CD8-positive, alpha-beta memory T cell (primary cell): ENCODE measurements at places on chromosomes 16 and 17.

DNA sequence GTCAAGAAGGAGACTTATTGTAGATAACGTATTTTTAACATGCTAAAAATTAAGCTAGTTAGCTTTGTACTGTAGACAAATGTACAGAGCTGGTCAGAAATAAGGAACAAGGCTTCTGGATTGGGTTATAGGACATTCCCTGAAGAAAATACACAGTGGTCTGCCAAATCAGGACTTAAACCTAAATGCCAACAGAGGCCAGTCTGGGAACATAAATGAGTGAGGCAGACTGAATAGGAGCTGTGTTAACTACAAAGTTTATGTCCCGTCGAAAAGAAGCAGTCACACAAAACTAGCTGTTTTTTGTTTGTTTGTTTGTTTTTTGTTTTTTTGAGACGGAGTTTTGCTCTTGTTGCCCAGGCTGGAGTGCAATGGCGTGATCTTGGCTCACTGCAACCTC, 120.4 kb upstream of the C17orf78 start:
- DNase-seq: no peak

DNA sequence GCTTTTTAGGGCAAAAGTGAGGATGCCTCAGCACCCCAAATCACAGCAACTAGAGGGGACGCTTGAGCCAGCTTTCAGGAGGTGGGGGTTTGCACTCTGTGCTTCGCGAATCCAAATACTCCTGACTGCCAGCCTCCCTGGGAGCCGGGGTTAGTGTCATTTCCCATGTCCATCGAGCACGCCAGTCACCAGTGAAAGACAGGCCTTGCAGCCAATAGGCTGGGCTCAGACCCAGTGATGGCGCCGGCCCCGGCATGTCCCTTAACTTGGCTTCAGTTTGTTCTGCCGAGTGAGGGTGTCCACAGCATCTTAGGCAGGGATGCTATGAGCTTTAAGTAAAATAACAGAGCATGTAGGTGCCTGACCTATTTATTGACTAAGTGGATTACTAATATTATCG, 50.9 kb upstream of the CDC42EP4 start:
- no peak for DNase-seq

GRCh38 chr16:314795-315299, 31.9 kb downstream of the PDIA2 start:
- DNase-seq: no peak

- no peak for DNase-seq
Observed at GRCh38 chr17:48552466-48553189, 7.7 kb upstream of the HOXB2 start.

GRCh38 chr16:576823-577201, 7.0 kb downstream of the PIGQ start:
- DNase-seq: no peak

- DNase-seq: no peak
Observed at GRCh38 chr16:14629612-14629918, 495 bp downstream of the PARN start.

GRCh38 chr16:14140923-14141322, 69.8 kb downstream of the MRTFB start:
- DNase-seq: no peak

DNA sequence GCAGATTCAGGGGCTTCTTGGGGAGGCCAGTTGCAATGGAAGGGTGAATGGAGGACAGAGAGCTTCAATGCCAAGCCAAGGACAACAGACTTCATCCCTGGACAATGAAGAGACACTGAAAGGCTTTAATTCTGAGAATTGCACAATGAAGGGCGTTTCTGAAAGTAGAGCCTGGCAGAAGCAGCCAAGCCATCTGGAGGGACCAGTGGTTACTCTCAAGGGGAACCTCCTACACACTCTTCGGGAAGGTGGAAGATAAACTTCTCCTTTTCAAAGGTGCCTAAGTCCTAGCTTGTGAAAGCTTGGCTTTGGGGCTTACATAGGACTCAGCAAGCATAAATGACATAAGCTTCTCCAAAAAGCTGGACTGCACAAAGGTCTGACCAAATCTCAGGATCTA, 6.2 kb upstream of the CES1 start:
- no peak for DNase-seq

GRCh38 chr17:41653892-41654677, 29.7 kb upstream of the KRT17 start:
- no peak for DNase-seq

DNA sequence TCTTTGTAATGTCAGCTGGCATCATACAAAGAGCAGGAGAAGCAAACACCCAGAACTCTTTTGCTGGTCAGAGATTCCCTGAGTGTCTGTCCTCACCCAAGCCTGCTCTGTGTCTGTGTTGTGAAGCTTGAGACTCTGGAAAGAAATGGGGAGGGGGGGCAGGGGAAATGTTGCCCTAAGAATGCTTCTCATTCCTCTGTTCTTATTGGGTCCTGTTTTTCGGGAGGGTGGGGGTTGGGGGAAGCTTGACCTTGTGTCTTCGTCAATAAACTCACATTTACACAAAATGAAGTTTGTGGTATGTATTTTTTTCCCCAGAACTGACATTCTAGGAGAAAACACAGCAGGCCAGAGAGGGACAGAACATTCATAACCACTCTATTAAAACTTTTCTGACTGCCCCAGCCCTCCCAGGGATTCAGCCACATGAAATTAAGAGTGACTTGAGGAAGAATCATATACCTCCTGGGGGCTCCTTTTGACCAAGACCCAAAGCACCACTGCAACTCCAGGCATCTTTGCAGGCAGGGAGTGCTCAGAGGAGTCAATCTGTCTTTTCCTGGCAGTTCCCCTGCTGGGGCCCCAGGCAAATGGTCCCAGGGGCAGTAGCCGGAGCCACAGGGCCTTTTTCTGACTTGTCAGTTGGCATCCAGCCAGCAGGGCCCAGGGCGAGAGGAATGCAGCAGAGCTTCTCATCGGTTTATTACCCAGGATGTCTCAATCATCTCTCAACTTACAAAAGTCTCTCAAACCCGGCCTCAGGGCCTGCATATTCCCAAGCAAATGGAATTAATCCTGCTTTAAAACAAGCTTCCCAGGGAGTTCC, 5.1 kb upstream of the RASL10B start:
- no peak for DNase-seq

DNA sequence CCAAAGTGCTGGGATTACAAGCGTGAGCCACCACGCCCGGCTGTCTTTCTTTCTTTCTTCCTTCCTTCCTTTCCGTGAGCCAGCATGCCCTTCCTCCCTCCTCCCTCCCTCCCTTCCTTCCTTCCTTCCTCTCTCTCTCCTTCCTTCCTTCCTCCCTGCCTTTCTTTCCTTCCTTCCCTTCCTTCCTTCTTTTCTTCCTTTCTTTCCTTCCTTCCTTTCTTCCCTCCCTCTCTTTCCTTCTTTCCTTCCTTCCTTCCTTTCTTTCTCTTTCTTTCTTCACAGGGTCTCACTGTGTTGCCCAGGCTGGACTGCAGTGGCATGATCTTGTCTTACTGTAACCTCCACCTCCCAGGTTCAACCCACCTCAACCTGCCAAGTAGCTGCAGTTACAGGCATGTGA, 50.7 kb upstream of the PLCG2 start:
- no peak for DNase-seq

DNA sequence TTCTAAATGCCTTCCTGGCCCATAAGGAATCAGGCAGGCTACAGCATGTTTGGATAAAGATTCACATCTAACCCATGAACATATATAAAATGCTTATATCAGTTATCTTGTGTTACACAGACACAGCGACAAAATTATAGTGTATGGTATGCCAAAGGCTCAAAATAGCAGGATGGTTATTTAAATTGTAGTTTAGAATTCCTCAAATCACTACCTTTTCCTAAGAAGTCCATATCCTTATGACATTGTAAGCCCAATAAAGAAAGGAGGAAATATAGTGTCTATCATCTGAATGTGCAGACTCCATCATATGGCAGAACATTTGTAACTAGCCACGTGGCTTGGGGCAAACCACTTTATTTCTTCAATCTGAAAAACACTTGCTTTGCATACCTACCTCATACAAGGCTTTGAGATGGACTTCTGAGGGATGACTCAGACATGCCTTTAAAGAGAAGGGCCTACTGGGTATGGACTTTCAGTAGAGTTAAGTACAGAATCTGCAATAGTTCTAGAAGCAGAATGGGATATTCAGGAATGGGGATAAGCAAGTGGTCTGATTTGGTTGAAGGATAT, 12.1 kb upstream of the DHX8 start:
- no peak for DNase-seq

GRCh38 chr17:31880311-31880710, 21.2 kb downstream of the UTP6 start:
- DNase-seq: no peak

GRCh38 chr17:81553616-81554181, 1.5 kb upstream of the FAAP100 start:
- DNase-seq: no peak

DNA sequence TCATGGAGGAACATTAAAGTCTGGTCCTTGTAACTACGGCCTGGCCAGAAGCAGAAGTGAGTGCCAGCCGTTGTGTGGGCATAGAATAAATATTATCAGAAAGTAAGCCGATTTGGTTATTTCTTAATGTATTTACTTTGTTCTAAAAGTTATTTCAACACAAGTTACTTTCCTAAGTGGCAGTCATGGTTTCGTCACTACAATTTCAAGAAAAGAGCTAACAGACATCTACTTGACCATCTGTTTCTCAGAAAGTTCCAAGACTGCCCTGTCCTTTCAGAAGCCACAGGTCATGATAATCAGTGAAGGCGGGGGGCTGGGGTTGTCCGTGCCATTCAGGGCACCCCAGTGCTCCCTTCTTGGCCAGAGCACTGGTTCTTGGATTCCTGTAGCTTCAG, 14.9 kb upstream of the FASN start:
- DNase-seq: no peak

- DNase-seq: no peak
Observed at GRCh38 chr17:44038604-44039011, 23.8 kb upstream of the TMEM101 start.

- DNase-seq: no peak
Observed at GRCh38 chr17:82949984-82950383, 110.2 kb upstream of the ZNF750 start.

GRCh38 chr16:73433731-73434307, 385.9 kb upstream of the ZFHX3 start:
- DNase-seq: no peak

DNA sequence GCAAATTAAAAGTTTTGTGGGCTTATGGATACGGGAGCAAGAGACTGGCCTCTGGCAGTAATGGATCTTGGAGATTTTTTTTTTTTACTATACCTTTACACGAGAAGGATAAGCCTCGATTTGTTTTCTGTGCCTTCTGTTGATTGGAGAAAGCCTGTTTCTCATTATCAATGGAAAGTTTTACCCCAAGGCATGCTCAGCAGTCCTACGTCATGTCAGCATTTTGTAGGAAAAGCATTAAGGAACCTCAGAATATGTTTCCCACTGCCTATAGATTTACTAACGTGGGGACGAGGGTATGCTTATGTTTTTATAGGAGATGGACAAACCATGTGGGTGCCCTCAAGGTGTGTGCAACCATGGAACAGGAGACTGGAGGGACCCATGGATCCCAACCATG, 26.8 kb downstream of the CD300LG start:
- no peak for DNase-seq

DNA sequence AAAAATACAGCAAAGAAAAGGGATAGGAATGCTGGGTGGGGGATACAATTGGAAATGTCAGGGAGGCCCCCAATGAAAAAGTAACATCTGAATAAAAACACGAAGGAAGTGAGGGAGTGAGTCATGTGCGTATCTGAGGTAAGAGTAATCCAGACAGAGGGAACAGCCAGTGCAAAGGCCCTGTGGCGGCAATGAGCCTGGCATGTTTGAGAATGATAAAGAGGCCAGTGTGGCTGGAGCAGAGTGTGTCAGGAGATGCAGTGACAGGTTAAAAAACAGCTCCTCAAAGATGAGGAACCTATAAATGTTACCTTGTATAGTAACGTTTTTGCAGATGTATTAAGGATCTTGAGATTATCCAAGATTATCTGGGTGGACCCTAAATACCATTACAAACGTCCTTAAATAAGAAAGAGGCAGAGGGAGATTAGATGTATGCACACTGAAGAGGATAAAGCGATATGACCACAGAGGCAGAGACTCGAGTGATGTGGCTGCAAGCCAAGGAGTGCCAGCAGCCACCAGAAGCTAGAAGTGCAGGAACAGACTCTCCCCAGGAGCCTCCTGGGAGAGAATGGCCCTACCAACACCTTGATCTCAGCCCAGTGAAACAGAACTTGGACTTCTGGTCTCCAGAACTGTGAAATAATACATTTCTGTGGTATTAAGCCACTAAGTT, 17.8 kb upstream of the SLC35B1 start:
- DNase-seq: no peak

- peak; percentile 17 for DNase-seq
Observed at GRCh38 chr16:70253291-70254106, 1.8 kb upstream of the EXOSC6 start.

DNA sequence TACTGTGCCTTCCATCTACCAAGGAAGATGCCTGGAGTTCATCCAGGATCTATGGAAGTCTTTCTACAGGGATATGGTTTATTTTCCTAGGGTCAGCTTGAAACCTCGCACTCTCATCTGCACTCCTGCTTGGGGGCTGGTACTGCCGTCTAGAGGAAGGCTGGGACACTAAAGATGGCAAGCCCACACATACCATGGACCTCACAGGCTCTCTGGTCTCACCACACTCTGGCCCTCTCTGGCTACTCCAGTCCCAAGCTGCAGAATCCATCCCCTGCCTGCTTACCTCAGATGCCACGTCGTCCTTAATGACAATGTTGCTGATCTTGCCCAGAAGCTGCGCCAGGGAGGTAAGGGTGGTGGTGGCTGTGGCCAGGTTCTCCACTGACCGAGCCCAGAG, 2.1 kb upstream of the UNC119 start:
- DNase-seq: no peak

GRCh38 chr16:49580751-49581303, 207.2 kb downstream of the C16orf78 start:
- DNase-seq: no peak

DNA sequence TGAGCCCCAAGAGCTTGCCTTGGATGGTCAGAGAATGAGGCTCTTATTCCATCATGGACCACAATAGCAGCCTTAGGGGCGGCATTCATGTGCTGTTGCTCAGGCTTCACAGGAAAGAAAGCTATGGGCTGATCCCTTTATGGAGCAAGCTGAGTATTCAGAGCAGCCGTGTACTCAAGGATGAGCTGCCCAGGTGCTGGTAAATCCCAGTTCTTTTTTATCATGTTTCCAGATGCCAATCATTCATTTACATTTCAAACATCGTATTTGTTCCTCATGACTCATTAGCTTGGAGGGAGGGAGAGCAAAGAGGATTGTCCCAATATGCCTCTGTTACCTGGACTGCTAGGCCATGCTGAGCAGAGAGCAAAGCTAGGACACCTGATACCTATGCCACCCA, 475.7 kb downstream of the SHISA9 start:
- DNase-seq: no peak

GRCh38 chr16:66489818-66490217, 60.1 kb downstream of the TK2 start:
- DNase-seq: no peak

DNA sequence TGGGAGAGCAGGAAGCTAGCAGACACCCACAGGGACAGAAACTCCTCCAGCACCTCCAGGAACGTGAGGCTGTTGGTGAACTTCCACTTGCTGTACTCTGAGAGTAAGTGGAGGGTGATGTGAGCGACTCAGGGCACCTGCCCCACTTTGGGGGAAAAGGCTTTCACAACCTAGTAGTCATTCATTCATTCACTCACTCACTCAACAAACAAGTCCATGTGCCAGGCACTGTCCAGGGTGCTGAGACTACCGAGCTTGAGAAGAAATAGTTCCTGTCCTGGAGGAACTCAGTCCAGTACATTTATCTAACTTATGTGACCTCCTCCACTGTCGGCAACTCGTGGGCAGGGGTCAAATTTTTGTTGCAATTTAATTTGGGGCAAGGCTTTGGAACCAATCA, 26.6 kb downstream of the LGALS9 start:
- DNase-seq: no peak

- DNase-seq: no peak
Observed at GRCh38 chr17:76440751-76441362, 12.1 kb downstream of the UBE2O start.
